Myocyte (in vitro differentiated cells): ENCODE measurements at places on chromosomes 5 and 9. TPM values are rescaled to one million over a fixed set of nuclear protein-coding genes. Genes with fewer than 3 reads are reported as not detected.
A peak's percentile ranks its signal among the peaks of the same experiment; 100 is the strongest.

- no peak for DNase-seq
Observed at GRCh38 chr5:153676406-153676805, 185.9 kb downstream of the GRIA1 start.

DNA sequence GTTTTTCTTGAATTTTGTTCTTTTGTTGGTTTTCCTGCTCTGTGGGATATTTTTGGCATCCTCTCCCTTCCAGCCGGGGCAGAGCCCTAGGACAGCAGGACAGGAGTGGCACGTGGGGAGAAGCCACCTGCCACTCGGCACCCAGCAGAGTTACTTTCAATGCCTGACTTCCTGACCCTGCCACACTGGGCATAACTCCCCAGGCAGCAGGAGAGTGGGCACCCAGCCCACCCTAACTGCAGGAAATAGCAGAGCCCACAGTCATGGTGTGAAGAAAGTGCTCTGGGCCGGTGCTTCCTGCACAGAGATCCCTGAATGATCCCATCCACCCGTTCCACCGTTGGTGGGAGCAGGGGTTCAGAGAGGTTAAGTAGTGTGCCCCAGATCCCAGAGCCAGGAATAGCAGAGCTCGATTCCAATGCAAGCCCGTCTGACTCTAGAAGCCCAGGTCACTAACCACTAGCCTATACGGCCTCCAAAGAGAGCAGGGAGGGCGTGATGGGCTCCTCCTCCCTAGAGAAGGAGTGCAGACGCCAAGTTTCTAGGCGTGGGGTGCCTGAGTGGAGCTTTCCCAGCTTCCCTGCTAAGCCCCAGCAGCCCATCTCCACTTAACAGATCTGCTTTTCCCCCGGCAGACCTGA lies 8.1 kb upstream of the NUP214 start:
- DNase-seq: no peak

GRCh38 chr5:68534131-68534940 lies 318.8 kb downstream of the PIK3R1 start:
- DNase-seq: peak; percentile 35

- DNase-seq: peak; percentile 28
Observed at GRCh38 chr9:125409637-125410521, 148.3 kb downstream of the GAPVD1 start.

DNA sequence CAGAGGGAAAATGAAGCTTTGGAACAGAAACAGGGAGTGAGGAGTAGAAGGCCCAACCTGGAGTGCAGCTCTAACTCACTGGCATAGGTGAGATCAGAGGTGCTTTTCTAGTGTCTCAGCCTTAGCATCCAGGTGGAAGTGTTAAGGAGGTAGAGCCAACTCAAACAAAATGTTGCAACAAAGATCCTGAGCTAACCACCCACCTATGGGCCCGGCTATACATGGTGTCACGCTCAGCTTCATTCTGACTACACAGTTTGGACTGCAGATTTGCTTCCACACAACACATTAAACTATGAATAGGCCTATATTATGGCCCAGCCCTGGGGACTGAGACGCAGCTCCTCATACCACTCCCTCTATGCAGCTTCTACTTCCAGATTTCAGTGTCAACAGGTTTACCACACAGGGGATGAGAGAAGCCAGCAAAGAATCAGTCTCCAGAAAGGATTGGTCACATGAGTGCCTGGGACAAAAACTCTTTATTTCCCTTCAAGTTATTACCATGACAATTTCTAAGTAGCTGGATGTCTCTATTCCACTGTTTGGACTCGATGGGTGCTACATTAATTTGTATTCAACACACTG lies 9.0 kb downstream of the C5orf63 start:
- no peak for DNase-seq

- DNase-seq: no peak
Observed at GRCh38 chr5:133429046-133429445, 183.3 kb downstream of the FSTL4 start.

GRCh38 chr9:114834386-114834785 lies 28.5 kb upstream of the TNFSF15 start:
- no peak for DNase-seq

- DNase-seq: no peak
Observed at GRCh38 chr5:148844433-148845280, 18.2 kb downstream of the ADRB2 start.

GRCh38 chr9:95409650-95410426 lies 92.3 kb upstream of the FANCC start:
- DNase-seq: no peak

TLE1 gene
- total RNA-seq: 20.6 and 30.1 TPM in 2 replicates

ERAP2 gene
- 12.9 and 16.8 TPM in 2 replicates for total RNA-seq

GDNF gene
- total RNA-seq: 2.7 and 2.9 TPM in 2 replicates

ASB6 gene
- 14.3 and 17.4 TPM in 2 replicates for total RNA-seq

GGTA1 gene
- not detected in 2 replicates for total RNA-seq
